ENCODE measurements at places on chromosomes 5 and 9.

DNA sequence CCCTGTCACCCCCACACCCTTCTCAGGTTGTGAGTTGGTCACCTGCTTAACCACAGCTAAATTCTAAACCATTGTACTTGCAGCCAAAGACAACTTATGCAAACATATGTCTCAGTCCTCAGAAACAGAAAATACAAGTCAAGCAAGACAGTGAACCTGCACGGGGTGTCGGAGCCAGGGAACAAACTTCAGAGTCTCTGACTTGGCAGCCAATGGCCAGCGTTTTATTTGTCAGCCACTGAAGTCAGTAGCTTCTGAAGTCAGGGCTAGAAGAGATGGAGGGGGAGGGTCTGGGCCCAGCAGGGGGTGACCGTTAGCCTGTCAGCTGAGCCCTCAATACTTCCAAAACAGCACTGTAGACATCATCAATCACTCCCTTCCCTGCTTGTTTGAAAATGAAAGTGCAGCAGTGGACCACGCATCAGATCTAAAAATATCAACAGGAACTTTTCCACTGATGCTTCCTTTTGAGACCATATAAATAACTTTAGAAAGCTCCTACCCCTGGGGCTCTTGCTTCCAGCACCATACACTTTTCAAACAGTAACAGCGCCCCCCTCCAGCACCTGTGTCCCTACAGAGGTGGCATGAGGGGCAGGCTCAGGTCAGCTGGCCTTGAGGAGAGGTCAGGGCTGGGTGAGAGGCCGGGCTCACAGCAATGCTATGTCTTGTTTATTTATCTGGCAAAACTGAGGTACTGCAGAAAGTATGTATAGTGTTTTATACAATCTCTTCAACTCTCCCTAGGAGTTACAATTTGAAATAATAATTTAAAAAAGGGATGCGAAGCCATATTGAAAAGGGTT, 142.5 kb downstream of the ACER2 start:
- DNase-seq, result no peak

DNA sequence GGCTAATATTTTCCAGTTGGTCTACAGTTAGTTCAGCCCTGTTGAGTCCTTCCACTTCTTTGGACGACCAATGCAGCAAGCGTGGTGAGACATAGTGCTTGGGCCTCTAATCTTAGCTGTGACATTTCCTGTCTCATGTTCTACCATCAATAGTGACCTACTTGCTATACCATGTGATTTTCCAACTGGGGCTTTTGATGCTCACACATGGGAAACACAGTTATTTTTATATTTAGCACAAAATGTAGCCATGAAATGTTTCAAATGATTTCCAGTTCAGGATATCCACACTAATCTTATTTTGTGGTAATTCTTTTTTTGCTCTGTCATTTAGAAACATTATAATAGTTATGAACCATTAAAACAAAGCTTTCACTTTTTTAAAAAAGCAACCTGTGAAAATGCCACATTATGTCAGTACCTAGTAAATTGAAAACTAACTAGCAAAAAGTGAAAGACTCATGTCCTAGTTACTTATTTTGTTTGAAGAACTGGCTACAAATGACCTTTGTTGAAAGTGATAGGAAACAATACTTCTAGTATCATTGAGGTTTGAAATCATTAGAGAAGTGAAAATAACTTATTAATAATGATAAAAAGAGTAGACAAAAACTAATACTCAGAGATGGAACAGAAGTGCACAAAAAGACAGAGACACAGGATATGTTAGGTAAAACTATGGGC, 18.3 kb downstream of the MARCHF3 start:
- DNase-seq, result no peak

DNA sequence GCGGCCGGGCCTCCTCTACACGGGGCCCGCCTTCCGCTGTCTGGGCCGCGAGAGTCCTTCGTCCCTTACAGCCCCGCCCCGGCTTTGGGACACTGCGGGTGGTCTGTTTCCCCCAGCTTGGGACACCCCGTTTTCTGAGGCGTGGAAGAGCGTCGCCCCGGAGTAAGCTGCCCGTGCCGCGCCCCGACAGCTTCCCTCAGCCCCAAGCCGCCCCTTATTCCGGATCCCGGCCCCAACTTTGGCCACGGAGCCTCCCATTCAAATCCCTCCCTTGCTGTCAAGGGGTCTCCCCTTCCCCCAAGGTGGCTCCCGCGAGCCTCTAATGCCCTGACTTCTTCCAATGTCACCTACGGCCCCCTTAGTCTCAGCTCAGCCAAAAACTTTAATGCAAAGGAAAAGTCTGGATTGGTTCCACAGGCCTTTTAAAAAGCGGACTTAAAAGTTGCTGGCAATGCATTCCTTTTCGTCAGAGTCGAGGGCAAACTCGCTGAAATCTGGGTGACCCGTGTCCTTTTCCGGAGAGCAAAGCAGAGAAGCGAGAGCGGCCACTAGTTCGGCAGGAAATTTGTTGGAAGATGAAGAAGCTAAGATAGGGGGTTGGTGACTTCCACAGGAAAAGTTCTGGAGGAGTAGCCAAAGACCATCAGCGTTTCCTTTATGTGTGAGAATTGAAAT, 19.8 kb downstream of the EXOSC2 start:
- no peak for DNase-seq

- DNase-seq, result no peak
Measured at GRCh38 chr5:56589481-56589860, 225.9 kb upstream of the MAP3K1 start.

- DNase-seq, result no peak
Measured at GRCh38 chr9:31137176-31138160, 1247.0 kb upstream of the ACO1 start.

- DNase-seq, result no peak
Measured at GRCh38 chr9:107049803-107050184, 186.8 kb downstream of the ZNF462 start.

DNA sequence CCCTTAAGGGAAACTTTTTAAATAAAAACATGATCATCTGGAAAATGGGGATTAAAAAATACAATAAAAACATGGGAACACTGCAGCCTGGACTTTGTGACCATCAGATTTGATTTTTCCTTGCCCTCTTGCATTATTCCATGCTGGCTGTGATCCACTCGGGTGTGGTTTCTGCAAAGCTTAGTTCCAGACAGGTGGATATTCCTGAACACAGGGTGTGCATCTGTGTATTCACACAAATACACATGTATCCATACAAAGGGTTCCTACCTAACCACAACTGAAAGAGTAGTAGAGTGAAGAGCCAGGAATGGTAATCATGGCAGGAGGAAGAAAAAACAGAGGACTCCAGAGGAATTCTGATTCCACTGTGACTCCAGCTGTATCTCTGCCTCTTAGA, 178.2 kb downstream of the PAM start:
- DNase-seq, result no peak

GRCh38 chr5:180424094-180424493, 70.1 kb upstream of the CNOT6 start:
- no peak for DNase-seq

DNA sequence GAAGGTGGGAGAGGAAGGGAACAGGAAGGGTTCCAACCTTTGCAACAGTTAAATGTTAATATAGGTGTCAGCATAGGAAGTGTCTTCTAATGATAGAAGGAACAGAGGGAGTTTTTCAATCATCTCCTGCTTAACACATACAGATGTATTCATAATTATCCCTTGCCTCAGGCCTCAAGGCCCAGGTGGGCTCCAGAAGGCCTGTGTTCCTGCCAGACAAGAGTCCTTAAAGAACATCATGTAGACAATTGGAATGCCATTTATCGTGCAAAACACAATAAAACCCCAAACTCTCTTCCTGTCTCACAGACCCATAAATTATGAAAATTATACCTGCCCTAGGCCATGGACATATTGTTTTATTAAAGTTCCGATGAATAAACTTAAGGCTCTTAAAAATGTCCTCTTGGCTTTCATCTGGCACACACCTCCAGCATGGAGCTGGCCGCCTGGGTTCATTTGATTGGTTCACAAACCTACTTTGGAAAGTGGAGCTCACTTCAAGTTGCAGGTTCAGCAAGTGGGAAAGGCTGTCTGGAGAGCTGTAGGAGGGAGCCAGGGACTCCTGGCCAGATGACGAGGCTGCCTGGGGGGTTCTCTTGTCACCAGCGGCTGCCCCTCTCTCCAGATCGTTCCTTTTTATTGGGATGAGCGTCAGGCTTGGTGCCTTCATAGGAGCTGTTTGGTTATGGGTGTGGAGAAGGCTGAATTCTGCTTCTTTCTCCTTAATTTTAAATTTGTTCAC, 17.5 kb downstream of the SPRY4 start:
- DNase-seq, result no peak

DNA sequence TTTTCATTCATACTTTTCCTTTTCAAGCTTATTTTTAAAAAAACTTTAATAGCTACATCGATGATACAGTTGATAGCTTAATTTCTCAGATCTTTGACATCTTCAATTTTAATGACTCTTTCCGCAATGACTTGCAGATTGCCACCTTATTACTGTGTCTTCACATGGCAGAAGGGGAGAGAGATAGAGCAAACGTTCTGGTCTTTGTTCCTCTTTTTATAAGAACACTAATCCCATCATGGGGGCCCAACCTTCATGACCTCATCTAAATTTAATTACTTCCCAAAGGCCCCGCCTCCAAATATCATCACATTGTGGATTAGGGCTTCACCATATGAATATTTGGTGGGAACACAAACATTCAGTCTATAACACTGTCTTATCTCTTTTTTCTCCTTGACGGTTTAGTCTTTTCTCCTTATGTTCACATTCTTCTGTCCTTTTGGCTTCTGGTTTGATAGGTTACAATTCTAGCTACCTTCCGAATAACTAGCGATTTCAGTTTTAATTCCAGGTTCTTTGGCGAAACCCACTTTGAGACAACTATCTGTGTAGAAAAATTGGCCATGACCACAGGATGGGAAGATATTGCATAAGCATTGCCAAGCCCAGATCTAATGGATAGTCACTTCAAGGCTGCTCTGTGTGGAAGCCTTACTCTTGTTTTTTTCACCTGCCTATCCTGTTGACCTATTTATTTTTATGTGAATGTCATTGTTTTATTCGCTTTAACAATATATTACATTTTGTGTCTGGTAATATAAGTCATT, 5.0 kb downstream of the ZNF189 start:
- DNase-seq, result no peak

DNA sequence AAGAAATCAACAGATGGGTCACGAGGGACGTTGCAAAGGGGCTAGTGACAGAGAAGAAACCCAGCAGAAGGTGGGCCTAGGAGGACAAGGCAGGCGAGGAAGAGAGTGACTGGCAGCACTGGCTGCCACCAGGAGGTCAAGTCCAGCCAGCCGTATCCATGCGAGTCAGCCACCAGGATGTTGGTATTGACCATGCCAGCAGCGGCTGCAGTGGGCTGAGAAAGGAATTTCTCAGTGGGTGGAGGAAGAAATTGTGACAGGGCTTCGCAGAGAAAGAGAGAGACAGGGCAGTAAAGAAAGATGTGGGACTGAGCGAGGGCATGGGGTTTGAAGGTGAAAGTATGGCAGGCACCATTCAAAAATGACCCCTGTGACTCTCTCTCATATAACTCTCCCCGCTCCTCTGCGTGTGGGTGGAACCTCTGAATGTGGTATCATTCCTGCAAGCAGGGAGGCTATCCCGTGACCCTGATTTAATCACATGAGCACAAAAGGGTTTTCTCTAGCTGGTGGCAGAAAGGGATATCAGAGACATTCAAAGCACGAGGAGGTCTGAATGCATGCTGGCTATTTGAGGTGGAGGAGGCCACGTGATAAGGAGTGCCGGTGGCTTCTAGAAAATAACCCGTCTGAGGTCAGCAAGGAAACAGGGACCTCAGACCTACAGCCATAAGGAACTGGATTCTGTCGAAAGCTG, 45.4 kb upstream of the FBXW11 start:
- no peak for DNase-seq

GRCh38 chr5:135135530-135136226, 101.7 kb upstream of the PITX1 start:
- no peak for DNase-seq

DNA sequence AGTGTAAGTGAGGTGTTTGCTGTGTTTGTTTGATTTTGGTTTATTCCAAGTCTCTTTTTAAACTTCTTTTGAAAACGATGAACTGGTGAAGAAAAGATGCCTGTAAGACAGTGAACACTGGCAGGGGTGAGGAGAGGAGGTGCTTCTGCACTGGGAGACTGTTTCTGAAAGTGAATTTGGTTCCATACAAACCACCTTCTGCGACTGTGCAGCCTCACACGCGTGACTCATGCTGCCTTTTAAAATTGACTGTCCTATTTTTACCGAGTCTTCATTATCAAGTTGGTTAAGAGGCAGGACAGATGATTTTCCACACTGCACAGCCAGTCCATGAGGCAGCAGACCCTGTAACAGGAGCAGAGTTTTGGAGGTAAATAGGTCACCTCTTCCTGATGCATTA, 340.6 kb downstream of the MTRR start:
- DNase-seq, result no peak

GRCh38 chr5:136210259-136210658, 17.3 kb upstream of the SMIM32 start:
- DNase-seq, result no peak

- no peak for DNase-seq
Measured at GRCh38 chr5:23820765-23821471, 313.5 kb downstream of the PRDM9 start.

- no peak for DNase-seq
Measured at GRCh38 chr5:142125378-142125777, 16.8 kb downstream of the NDFIP1 start.

GRCh38 chr5:159515909-159516415, 185.7 kb upstream of the IL12B start:
- DNase-seq, result peak; percentile 13

DNA sequence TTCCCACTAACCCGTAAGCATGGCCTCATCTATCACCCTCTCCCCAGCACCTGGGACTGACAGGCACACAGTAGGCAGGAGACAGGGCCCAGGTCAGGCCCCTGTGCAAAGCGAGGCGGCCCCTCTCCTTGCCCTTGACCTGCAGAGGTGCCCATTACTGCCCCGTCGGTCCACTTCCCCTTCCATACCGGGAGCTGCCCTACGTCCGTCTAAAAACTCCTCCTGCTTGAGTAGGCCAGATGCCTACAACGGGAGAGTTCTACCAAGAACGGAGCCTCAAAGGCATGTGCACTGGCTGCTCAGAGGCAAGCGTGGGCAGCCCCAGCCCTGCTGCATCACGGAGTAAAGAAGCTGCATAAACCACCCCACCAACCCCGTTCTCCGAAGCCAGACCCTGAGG, 4.6 kb upstream of the DPH7 start:
- no peak for DNase-seq

DNA sequence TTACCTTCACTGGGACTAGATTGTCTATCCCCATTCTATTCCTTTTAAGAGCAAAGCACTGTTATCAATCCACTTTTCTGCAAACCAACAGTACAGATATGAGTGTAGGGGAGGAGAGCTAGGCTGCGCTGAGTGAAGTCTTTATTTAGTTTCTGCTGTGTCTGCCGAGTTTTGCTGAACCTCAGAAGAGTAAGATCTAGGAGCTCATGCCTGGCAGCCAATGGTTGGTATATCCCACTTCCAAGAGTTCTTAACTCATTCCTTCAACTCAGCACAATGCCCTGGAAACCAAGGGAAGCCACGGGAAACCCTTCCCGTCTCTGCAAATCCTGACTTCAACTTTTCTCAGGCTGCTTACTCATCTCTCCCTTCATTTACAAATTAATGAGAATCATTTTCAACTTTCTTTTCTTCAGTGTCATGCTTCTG, 58.0 kb upstream of the JAK2 start:
- DNase-seq, result no peak
